ENCODE measurements at places on chromosomes 2 and 18. TPM values are rescaled to one million over a fixed set of nuclear protein-coding genes. Genes with fewer than 3 reads are reported as not detected.

The EN1 gene
- 0.03 TPM for polyA plus RNA-seq

The C2orf66 gene
- not detected for polyA plus RNA-seq

The MBOAT2 gene
- polyA plus RNA-seq: 44.8 TPM

The GMCL1 gene
- 7.6 TPM for polyA plus RNA-seq

The ESPNL gene
- 0.36 TPM for polyA plus RNA-seq

The CACNB4 gene
- polyA plus RNA-seq: 2.5 TPM

The LBX2 gene
- polyA plus RNA-seq: 0.52 TPM

The PPP1R1C gene
- 0.70 TPM for polyA plus RNA-seq

The ABCB11 gene
- polyA plus RNA-seq: not detected

The IKZF2 gene
- 6.4 TPM for polyA plus RNA-seq

The CAPN13 gene
- not detected for polyA plus RNA-seq

The DYSF gene
- 0.67 TPM for polyA plus RNA-seq

The UGT1A3 gene
- not detected for polyA plus RNA-seq

The CMPK2 gene
- 0.52 TPM for polyA plus RNA-seq

The STK17B gene
- 23.9 TPM for polyA plus RNA-seq

The FBXO36 gene
- 5.0 TPM for polyA plus RNA-seq

The ELOA2 gene
- not detected for polyA plus RNA-seq

The SNORC gene
- 0.14 TPM for polyA plus RNA-seq

The ADRA2B gene
- polyA plus RNA-seq: 0.07 TPM

The SPRED2 gene
- polyA plus RNA-seq: 26.1 TPM

The ARHGEF33 gene
- 0.52 TPM for polyA plus RNA-seq

The MYOM1 gene
- polyA plus RNA-seq: 0.05 TPM

The ACMSD gene
- polyA plus RNA-seq: not detected

The NAT8 gene
- not detected for polyA plus RNA-seq

The TLX2 gene
- not detected for polyA plus RNA-seq

The NYAP2 gene
- polyA plus RNA-seq: not detected

The FAM110C gene
- not detected for polyA plus RNA-seq

The RSAD2 gene
- polyA plus RNA-seq: 0.14 TPM

The GPR45 gene
- polyA plus RNA-seq: not detected

The AQP12A gene
- polyA plus RNA-seq: not detected

The C18orf54 gene
- polyA plus RNA-seq: 7.4 TPM

The COL5A2 gene
- polyA plus RNA-seq: 353 TPM

The SKA1 gene
- 16.3 TPM for polyA plus RNA-seq

The GREB1 gene
- polyA plus RNA-seq: 0.06 TPM

The GALNT14 gene
- polyA plus RNA-seq: 0.15 TPM

The ATAD2B gene
- 3.0 TPM for polyA plus RNA-seq

The MYCN gene
- polyA plus RNA-seq: not detected

The CCDC150 gene
- 1.5 TPM for polyA plus RNA-seq

The MOGAT1 gene
- polyA plus RNA-seq: not detected

The RAB6C gene
- 0.05 TPM for polyA plus RNA-seq

The IL36A gene
- polyA plus RNA-seq: not detected

The ANKRD23 gene
- polyA plus RNA-seq: 0.70 TPM

The LYPD1 gene
- 4.3 TPM for polyA plus RNA-seq

The FBXO15 gene
- polyA plus RNA-seq: 0.77 TPM

The PCARE gene
- polyA plus RNA-seq: not detected

The REG3G gene
- polyA plus RNA-seq: not detected

The LCT gene
- polyA plus RNA-seq: not detected

The L3MBTL4 gene
- polyA plus RNA-seq: 0.02 TPM

The TMEM163 gene
- polyA plus RNA-seq: 0.03 TPM

The MLPH gene
- 4.8 TPM for polyA plus RNA-seq

The TMEM247 gene
- polyA plus RNA-seq: not detected

The TCF23 gene
- polyA plus RNA-seq: not detected

The FNDC4 gene
- polyA plus RNA-seq: 15.2 TPM

The STPG4 gene
- polyA plus RNA-seq: not detected

The PLGLB2 gene
- 1.9 TPM for polyA plus RNA-seq

The TCF7L1 gene
- 1.9 TPM for polyA plus RNA-seq

The CNGA3 gene
- polyA plus RNA-seq: 0.03 TPM

The TXNDC2 gene
- 0.11 TPM for polyA plus RNA-seq

The LOXHD1 gene
- not detected for polyA plus RNA-seq

The CYP26B1 gene
- 0.02 TPM for polyA plus RNA-seq

Data from fibroblast of lung (primary cell).